GM23338 (cell line): ENCODE measurements at places on chromosomes 16 and 17.
A peak's percentile ranks its signal among the peaks of the same experiment; 100 is the strongest.

GRCh38 chr17:44152875-44153274 is 11.1 kb downstream of the HROB start:
- no peak for DNase-seq

- no peak for DNase-seq
These were observed 141.6 kb downstream of the RGS9 start for GRCh38 chr17:65278820-65279184.

DNA sequence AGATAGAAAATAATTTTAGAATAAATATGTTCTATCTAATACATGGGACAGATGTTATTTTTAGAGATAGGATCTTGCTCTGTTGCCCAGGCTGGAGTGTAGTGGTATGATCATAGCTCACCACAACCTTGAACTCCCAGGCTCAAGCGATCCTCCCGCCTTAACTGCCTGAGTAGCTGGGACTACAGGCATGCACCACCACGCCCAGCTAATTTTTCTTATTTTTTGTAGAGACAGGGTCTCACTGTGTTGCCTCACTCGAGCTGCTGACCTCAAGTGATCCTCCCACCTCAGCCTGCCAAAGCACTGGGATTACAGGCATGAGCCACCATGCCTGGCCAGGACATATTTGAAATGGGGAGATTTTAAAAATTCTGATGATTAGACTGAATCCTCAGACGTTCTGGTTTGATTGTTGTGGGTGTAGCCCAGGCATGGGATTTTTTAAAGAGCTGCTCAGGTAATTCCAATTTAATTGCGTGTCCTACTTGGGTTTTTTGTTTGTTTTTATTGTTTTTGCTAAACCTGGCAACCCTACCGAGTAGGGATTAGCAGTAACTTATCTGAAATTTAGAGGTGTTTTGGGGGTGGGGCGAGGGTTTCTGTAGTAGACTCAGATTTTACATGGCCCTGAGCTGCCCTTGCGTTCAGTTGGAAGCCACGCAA is 142.9 kb downstream of the RAB11FIP4 start:
- no peak for DNase-seq

GRCh38 chr16:75660321-75660720 is 12.7 kb downstream of the TERF2IP start:
- no peak for DNase-seq

DNA sequence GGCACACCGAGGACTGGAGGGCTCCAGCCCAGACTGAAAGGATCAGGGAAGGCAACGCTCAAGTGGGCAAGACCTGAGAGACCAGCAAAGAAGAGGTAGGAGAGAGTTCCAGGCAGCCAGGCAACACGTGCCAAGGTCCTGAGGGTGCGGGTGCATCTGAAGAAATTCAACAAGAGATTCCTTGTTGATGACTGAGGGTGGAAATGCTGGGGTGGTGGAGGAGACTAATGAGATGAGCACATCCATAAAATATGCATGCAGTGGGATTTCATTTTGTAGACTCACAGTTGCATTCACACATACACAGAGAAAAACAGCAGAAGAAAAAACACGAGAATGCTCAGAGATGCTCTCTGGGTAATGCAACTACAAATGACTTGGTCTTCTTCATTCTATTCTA is 154.8 kb upstream of the FOXF1 start:
- no peak for DNase-seq

DNA sequence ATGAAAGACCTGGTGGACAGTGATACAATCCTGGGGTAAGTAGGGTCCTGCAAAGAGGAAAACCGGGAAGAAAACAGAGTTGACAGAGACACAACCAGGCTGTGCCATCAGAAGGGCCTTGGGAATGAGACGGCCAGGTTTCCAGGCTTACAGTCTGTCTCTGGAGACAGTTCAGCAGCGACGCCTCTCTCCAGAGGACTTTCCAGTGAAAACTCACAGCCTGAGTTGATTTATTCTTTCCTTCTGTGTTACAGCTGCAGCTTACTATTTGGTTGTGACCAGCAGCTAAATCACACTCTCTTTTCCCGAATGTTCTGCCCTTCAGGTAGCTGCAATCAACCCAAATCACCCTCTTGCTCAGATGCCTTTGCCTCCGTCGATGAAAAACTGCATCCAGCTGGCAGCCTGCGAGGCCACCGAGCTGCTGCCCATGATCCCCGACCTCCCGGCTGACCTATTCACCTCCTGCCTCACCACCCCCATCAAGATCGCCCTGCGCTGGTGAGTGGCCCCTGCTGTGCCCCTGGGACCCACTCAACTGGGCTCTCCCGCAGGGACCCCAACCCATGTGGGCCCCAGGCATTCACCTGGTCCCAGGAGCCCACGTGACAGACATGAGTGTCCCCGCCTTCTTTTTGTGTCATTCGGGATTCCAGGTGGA is 209.2 kb downstream of the RPTOR start:
- no peak for DNase-seq

DNA sequence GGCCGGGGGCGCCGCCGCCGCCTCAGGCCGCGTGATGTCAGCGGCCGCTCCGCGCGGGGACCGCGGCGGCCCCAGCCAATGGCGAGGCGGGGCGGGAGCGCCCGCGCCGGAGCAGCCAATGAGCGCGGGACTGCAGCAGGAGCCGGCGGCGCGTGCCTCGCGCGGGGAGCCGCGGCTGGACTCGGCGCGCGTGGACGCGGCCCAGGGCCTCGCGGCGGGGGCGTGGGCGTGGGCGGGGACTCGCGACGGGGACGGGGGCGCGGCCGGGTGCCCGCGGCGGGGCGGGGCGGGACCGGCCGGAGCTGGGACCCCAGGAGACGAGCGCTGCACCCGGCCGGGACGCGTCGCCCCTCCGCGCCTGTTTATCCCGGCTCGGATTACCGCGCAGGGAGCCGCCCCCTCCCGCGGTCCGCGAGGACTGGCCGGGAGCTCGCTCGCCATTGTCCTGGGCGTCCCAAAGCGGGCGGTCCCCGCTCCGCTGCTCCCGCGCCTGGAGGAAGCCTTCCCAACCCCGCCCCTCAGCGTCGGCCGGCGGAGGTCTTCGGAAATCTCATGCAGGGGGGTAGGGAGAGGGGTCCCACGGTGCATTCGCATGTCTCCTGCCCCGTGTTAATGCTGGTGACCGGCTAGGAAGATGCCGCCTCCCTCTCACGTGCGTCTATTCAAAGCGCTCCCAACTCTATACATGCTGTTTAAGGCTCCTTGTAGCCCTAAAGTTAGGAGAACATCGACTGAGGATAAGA is at the start of gene RNF157:
RNF157 (minus strand) TSS at position 33 of the 743 bp plus-strand sequence. CDS start 253 bp downstream, outside the sequence.
- DNase-seq, result peak; percentile 89

- peak; percentile 30 for DNase-seq
These were observed 599 bp downstream of the MRC2 start for GRCh38 chr17:62627904-62628633.

GRCh38 chr16:5003828-5004227 is 29.9 kb downstream of the NAGPA start:
- DNase-seq, result no peak

- no peak for DNase-seq
These were observed 73.7 kb upstream of the MED9 start for GRCh38 chr17:17403065-17403464.

GRCh38 chr16:48609652-48610029 is 339 bp downstream of the N4BP1 start:
- DNase-seq, result peak; percentile 50

GRCh38 chr16:25109643-25110042 is 1.9 kb upstream of the LCMT1 start:
- DNase-seq, result no peak

- DNase-seq, result no peak
These were observed 63.0 kb downstream of the ABCA8 start for GRCh38 chr17:68892193-68892592.

DNA sequence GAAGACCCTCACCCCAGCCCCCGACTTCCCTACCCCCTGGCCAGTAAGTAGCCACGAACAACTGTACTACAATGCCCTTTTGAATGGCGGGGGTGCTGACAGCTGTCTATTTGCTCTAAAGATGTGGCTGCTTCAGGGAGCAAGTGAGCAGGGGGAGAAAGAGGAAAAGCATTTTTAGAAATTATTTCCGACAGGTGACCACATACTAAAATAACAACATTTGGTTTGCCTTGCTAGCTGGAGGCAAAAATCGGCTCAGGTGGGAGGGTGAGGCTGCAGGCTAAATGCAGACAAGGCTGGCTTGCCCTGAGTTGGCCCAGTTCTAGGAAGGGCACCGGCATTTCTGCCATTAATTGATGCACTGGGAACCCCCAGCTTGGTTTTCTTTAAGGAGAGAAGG is 188.5 kb downstream of the XYLT1 start:
- no peak for DNase-seq

DNA sequence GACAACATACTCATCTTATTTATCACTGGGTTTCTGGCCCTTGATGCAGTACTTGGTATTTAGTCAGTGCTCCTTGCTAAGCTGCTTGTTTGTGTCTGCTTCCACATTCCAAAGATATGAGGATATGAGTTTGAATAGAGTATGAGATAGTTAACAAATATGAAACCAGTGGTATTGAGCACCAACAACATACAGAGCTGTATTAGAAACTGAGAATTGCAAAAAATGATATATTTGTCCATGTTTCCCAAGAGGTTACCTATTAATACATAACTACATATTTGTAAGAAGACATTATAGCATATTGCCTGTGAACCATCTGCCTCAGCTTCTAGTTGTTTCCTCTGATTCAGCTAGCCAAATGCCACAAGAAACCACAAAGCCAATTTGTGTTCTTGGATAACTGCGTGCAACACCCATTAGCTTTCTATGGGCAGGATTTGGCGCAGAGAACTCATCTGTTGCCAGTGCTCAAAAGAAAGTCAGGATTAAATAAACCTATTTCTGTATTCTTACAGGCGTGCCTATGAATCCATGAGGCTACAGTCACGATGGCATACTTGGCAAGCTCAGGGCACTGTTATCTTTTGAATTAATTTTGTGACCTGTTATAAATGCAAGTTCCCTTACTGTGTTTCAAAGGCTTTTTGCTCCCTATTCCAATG is 194.4 kb downstream of the MAP2K6 start:
- DNase-seq, result no peak

GRCh38 chr16:3148256-3149192 is 13.7 kb downstream of the ZNF213 start:
- no peak for DNase-seq

DNA sequence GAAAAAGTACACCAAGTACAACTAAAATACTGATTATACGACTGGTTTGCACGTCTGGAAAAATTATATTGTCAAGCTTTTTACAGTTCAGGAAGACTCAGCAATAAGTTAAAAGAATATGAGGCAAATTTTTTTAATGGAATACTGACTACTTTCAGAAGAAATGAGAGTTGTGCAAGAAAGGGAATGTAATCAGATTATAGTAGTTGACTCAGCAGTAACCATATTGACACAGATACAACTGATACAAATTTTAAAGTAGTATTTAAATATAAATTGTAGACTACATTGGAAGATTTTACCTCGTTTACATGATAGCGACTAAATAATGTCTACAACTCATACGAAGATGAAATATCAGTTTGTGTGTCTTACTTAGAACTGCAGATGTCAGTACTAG is 16.7 kb downstream of the ASGR2 start:
- DNase-seq, result no peak

- no peak for DNase-seq
These were observed 1.8 kb downstream of the ZNRF1 start for GRCh38 chr16:75000481-75001081.

GRCh38 chr16:6335072-6335471 is 997.6 kb upstream of the RBFOX1 start:
- peak; percentile 79 for DNase-seq

GRCh38 chr17:6361733-6362132 is 73.2 kb downstream of the AIPL1 start:
- DNase-seq, result peak; percentile 70

DNA sequence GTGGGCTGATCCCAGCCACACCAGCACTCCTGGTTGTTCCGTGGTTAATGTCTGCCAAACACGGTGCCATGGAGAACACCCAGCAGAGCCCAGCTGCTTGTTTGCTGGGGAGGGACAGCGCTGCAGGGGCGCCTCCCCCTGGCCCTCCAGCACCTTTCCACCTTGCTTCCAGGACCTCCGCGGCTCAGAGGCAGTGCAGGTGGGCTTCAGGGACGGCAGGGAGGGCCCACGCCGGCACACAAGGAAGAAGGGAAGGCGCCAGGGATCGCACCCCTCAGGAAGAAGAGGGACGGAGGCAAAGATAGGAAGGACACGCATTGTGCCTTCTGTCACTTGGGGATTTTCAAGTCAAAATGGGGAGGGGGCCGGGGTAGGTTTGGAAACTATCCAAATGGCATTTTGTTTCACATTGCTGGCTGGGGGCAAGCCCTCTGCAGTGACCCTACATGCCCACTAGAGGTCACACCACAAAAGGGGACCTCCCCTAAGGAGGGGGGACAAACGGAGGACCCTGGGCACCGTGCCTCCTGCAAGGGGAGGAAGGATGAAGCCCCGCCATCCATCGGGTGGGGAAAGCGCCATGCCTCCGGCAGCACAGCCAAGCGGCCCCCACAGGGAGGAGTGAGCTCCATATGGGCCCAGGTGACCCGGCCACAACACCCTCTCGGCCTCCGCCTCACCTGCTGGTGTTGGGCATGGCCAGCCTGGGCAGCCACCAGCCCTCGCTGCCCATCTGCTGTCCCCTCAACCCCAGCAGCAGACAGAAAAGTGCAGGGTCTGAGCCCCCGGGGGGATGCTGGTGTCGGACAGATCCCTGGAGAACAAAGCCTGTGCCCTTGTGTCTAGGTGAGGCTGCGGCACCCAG is 7.5 kb upstream of the C16orf95 start:
- peak; percentile 81 for DNase-seq

- peak; percentile 96 for DNase-seq
These were observed at the start of gene SCRN2 for GRCh38 chr17:47840742-47841487. TSS of gene SCRN2 (minus strand) at chr17:47841273. CDS start at chr17:47840843, 430 bp downstream.

GRCh38 chr17:12600349-12600748 is 65.3 kb upstream of the MYOCD start:
- DNase-seq, result no peak

- DNase-seq, result peak; percentile 68
These were observed 122.4 kb downstream of the LAT start for GRCh38 chr16:29107299-29107698.

DNA sequence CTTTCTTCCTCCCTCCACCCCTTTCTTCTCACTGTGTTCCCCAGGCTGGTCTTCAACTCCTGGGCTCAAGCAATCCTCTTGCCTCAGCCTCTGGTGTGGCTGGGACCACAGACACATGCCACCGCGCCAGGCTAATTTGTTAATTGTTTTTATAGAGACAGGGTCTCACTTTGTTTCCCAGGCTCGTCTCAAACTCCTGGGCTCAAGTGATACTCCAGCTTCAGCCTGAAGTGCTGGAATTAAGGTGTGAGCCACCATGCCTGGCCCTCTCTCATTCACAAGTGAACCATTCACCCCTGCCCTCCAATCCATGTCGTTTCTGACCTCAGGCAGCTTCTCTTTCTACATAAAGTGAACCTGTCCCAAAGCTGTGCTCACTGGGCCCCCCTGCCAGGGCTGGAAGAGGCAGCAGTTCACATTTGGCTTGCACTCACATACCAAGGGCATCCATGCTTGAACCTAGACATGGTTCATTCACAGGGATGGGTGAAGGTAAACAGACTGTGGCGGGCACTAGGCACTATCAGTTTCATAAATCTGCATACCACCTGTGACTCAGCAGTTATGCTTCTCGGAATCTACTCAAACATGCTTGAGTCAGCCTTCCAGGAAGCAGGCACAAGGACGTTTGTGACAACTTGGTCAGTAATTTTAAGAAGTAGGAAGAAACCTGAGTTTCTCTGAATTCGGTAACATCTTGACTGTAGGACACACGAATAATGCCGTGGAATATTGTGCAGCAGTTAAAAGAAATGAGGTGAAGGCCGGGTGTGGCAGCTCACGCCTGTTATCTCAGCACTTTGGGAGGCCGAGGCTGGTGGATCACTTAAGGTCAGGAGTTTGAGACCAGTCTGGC is 6.0 kb upstream of the RNF213 start:
- no peak for DNase-seq

- no peak for DNase-seq
These were observed 9.9 kb downstream of the LRRC3C start for GRCh38 chr17:39937447-39937846.

- DNase-seq, result no peak
These were observed 69.3 kb upstream of the MED13 start for GRCh38 chr17:62134397-62134796.
